ENCODE measurements at places on chromosomes 3 and 15.

DNA sequence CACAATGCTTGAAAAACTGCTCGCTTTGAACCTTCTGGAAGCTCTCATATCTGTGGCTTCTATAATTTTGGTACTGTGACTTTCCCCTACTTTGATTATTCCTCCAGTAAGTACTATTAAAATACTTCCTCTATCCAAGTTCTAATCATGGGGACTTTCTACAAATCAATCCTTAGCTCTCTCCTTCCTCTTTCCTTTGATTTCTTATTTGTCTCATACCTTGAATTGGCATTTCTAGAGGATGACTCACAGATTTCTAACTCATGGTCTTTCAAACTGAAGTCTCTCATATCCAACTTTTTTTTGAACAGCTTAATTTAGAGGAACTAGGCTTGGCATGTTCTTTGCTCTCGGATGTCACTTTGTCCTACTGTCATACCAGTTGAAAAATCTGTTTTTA, 241.8 kb downstream of the TBC1D5 start:
- DNase-seq = no peak

DNA sequence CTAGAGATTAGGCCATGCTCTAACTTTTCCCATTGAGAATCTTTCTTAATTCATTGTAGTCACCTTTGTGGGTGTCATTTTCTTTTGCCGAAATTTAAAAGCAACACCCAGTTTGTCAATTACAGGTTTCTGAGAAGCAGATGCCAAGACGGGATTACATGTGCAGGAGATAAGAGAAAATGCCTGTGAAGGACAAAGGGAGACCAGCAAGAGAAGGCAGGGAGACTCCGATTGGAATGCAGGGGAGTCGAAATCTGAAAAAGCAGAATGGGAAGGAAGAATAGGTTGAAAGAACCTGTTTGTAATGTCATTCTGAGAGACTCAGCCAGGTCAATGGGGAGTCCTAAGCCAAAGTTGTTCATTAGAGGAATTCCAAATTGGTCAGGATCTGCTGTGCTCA, 3.6 kb upstream of the DPH6 start:
- no peak for DNase-seq

DNA sequence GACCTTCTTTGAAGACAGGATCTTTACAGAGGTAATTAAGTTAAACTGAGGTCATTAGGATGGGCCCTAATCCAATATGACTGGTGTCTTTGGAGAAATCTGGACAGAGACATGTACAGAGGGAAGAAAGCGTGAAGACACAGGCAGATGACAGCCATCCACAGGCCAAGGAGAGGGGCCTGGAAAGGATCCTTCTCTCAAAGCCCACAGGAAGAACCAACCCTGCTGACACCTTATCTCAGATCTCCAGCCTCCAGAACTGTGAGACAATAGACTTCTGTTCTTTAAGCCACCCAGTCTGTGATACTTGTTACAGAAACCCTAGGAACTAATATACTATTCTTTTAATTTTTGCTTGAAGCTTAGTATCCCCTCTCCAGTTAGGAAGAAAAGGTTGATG, 74.2 kb downstream of the WDR76 start:
- DNase-seq = no peak

- DNase-seq = peak; percentile 47
Measured at GRCh38 chr15:70101459-70102113, 3.9 kb upstream of the TLE3 start.

GRCh38 chr15:70701891-70702568, 61.3 kb downstream of the UACA start:
- no peak for DNase-seq

GRCh38 chr3:116033516-116033915, 410.2 kb downstream of the GAP43 start:
- no peak for DNase-seq

- DNase-seq = no peak
Measured at GRCh38 chr3:33543601-33544000, 103.4 kb upstream of the UBP1 start.

- DNase-seq = no peak
Measured at GRCh38 chr15:28930476-28931291, 44.9 kb downstream of the APBA2 start.

- DNase-seq = no peak
Measured at GRCh38 chr3:125418306-125418705, 43.2 kb upstream of the ZNF148 start.

- DNase-seq = no peak
Measured at GRCh38 chr15:45456212-45457106, 66.1 kb downstream of the SLC30A4 start.

- DNase-seq = no peak
Measured at GRCh38 chr15:52481915-52482314, 46.8 kb downstream of the MYO5A start.

- no peak for DNase-seq
Measured at GRCh38 chr3:61532739-61533500, 28.5 kb upstream of the PTPRG start.

- no peak for DNase-seq
Measured at GRCh38 chr3:30641416-30642251, 35.2 kb downstream of the TGFBR2 start.

- DNase-seq = no peak
Measured at GRCh38 chr15:66226736-66227135, 26.8 kb downstream of the MEGF11 start.

DNA sequence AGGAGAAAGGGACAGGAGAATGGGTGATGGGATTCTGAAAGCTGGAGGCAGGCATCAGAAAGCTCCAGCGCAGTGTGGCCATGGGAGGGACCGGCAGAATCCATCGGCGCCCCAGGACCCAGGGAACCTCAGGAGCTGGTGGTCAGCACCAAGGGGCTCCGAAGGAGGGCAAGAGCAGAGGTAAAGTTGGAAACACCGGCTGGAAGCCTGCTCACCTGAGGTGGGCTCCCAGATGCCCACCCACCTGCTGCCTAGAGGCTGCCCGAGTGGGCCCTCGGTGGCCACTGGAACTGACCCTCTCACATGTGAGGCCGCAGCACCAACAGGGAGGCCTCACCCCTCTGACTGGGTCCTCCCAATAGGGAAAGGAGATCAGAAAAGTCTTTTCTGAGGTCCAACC, 10.3 kb upstream of the ZXDC start:
- no peak for DNase-seq

- DNase-seq = no peak
Measured at GRCh38 chr15:73617913-73618312, 15.3 kb downstream of the NPTN start.

DNA sequence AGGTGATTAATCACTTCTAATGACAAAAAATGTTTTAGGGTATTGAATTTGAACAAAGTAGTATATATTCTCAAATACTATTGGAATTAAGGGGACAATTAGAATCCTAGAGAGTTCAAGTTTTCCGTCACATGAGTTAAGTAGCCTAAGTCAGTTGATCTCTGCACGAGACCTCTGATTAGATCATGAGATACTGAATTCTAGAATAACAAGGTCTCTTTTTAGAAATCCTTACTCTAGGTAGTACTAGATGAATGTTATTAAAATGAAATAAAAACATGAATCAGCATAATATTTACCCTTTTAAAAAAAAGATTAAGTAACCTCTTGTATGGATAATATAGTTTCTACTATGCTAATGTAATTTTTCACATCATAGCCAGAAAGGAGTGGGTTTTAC, 43.4 kb downstream of the MYO5A start:
- no peak for DNase-seq

DNA sequence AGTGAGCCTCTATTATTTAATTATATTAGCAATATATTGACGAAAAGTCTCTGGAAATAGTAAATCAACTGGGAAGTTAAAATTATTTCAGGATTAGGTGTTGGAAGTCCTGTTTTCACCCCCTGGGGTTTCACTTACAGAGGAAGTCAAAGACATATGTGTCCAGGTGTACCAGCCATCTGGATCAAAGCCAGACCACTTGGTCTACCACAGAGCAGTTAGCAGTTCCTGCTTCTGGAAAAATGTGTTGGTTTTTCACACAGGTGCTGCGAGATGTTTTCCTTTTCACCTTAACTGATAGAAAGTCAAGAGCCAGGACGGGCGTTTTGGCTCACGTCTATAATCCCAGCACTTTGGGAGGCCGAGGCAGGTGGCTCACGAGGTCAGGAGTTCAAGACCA, 13.1 kb downstream of the MME start:
- DNase-seq = no peak

- no peak for DNase-seq
Measured at GRCh38 chr15:60989696-60990095, 239.4 kb downstream of the RORA start.

DNA sequence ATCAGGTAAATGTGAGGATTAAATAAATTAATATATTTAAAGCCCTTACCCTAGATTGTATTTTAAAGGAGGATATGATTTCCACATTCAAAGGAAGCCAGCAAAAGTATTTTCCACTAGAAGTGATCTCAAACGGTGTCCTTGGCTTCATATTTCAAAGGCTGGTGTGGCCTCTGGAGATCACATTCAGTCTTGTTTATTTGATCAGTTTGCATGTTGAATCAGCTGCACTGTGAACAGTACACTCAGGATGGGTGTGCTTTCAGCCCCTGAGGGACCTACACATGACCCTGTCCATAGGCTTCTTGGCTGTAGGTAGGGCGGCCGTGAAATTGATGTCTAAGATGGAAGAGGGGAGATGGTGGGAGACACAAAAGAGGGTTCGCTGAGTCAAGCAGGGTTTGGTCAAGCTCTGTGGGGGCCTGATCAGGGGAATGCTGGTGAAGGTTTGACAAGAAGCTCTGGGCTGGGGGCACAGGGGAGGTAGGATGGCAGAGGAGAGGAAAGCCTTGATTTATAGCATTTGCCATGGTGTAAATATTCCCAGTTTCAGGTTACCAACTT, 21.9 kb downstream of the CYP8B1 start:
- DNase-seq = no peak

GRCh38 chr15:47496343-47497185, 220.7 kb upstream of the SEMA6D start:
- no peak for DNase-seq

- no peak for DNase-seq
Measured at GRCh38 chr3:74523811-74524210, 90.6 kb downstream of the CNTN3 start.

GRCh38 chr3:35857004-35857403, 217.7 kb downstream of the ARPP21 start:
- DNase-seq = no peak

GRCh38 chr3:11019116-11019819, 26.7 kb downstream of the SLC6A1 start:
- no peak for DNase-seq
